ENCODE measurements at places on chromosomes 2 and 18.

- no peak for DNase-seq
Observed at GRCh38 chr2:83941886-83942285, 517.2 kb downstream of the SUCLG1 start.

DNA sequence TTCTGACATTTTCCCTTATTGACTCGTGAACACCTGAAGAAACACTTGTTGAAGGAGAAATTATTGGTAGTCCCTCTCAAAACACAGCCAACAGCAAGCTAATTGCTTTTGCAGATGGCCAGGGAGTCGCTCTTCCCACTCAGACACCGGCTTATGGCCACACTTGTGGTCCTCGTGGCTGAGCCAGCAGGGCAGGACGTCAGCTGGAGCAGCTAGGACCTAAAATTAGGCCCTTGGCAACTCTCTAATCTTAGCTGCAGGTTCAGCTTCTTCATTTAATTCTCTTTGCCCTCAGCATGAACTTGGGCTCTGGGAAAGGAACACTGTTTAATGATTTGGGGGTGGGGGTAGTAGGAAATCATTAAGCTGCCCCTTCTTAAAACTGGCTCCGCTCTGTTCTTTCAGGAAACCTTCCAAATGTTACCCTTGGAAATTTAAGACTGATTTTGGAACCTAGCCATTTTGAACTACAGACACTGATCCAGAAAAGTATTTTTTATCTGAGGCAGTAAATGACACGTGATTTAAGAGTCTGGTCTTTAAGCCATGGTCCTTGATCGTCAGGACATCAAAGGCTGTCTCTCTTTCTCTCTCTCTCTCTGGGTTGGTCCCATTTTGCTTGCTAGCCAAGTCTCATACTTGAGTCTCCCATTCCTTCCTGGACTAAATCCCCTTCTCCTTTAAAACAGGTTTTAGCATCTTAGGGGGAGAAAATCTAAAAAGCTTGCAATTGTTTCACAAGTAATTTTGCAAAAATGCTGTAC, 77.5 kb downstream of the CDK15 start:
- DNase-seq, result no peak

GRCh38 chr2:67628892-67629291, 231.8 kb downstream of the ETAA1 start:
- DNase-seq, result no peak

- no peak for DNase-seq
Observed at GRCh38 chr2:172181840-172182239, 79.1 kb upstream of the DLX2 start.

All from suppressor macrophage treated with lipopolysaccharide for 1 hour (primary cell).